ENCODE measurements at places on chromosomes 2 and 18. TPM values are rescaled to one million over a fixed set of nuclear protein-coding genes. Genes with fewer than 3 reads are reported as not detected.

GRCh38 chr2:148660999-148661398 lies 16.4 kb downstream of the EPC2 start:
- peak; percentile 10 for DNase-seq
- no peaks in the 10 kb centered on the region for H3K36me3 ChIP-seq
- no peak overlapping the region for H3K4me3 ChIP-seq
- no peaks in the 10 kb centered on the region for H3K27me3 ChIP-seq

- H3K27me3 ChIP-seq: peaks cover 6% of the 10 kb centered on the region
- H3K36me3 ChIP-seq: no peaks in the 10 kb centered on the region
- no peak overlapping the region for H3K4me3 ChIP-seq
- no peak overlapping the region for H3K27ac ChIP-seq
Observed at GRCh38 chr2:177712462-177712861, 319.9 kb downstream of the AGPS start.

DNA sequence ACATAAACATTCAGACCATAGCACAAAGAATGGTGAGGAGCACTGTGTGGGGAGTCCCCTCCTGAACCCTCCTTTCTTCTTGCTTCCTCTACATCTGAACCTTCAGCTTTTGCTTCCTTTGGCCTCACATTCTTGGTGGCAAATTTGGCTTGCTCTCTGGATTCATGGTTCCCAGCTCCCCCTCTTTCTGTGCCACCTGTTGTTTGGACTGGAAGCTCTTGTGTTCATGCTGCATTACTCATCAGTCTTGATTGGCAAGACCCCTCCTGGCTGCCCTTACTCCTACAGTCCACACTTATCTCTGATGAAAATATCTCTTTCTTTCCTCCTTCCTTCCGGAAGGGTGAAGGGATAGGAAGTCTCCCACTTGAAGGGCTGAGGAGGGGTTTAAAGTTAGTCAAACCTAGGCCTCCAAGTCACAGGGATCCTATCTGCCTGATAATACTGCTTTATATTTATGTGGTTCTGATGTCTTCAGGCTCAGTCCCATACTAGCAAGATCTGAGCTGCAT lies 70.0 kb downstream of the MYO3B start:
- H3K27me3 ChIP-seq: no peaks in the 10 kb centered on the region
- no peaks in the 10 kb centered on the region for H3K4me1 ChIP-seq
- no peak overlapping the region for H3K27ac ChIP-seq
- H3K4me3 ChIP-seq: no peak overlapping the region
- DNase-seq: no peak
- no peaks in the 10 kb centered on the region for H3K36me3 ChIP-seq

The CHST9 gene
- total RNA-seq: not detected

DNA sequence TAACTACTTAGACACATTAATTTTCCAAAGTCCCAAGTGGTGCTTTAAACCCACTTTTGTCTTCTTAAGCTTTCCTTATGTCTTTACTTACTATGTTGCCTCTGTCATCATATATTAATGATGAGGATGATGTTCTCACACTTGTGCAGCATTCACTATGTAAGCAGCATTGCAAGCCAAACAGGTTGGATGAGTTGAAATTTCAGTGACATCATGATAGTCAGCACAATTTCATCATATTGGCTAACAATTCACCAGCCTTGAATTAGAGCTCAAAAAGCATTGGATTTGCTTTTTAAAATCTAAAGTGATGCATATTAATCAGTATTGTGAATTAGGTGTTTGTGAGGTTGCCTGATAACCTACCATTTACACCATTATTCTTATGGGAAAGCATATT lies 7.7 kb downstream of the APLF start:
- H3K4me3 ChIP-seq: no peak overlapping the region
- H3K36me3 ChIP-seq: no peaks in the 10 kb centered on the region
- no peaks in the 10 kb centered on the region for H3K27me3 ChIP-seq
- H3K4me1 ChIP-seq: peaks cover 6% of the 10 kb centered on the region
- H3K27ac ChIP-seq: no peak overlapping the region
- no peak for DNase-seq

DNA sequence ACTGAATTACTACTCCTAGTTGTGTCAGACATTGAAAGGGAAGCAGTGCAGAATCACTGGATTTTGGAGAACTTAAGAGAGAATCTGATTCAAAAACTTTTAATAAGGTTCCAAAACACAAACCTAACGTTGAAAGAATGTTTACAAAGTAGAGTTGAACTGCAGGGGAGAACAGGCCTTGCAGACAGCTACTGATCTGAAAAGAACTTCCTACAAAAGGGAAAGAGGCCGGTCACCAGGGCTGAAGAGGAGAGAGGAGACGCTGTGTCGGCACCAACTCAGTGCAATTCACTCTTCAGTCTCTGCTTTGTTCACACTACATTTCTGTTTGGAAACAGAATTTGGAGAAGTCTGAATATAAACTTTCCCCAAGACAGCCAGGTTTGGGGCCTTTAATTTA lies 124.0 kb downstream of the GAREM1 start:
- H3K27ac ChIP-seq: peak overlapping the region; percentile 47
- peaks cover 33% of the 10 kb centered on the region for H3K4me1 ChIP-seq
- no peaks in the 10 kb centered on the region for H3K27me3 ChIP-seq

DNA sequence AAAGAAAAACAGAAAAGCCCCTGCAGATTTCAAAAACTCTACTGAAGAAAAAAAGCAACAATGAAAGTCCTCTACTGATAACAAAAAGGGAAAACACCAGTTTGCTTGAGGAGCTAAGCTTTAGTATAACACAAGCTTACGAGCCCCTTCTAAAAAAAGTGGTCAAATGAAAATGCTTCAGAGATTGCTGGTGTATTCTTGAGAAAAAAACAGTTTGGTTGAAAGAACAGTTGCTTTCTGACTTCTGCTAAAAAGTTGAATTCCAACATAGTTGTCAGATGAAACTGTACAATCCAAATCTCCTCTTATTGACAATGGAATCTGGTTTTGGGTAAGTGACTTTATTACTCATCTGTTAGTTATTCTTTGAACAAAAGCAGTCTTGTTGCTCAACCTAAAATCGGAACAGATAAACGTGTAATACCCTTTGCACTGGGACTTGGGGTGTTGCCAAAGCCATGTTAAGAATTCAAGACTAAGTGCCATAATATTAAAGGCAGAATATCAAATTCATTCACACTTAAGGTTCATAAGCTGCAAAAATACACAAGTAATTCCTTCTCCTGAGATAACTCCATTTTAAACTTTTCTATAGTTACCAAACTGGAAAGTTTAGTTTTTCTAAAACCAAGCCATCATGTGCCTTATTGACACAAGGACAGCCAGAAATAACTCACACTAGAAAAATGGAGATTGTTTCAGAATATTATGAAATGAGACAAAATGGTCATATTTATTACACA lies 45.3 kb upstream of the SPAG16 start:
- H3K36me3 ChIP-seq: no peaks in the 10 kb centered on the region
- H3K27me3 ChIP-seq: no peaks in the 10 kb centered on the region
- H3K27ac ChIP-seq: peak overlapping the region; percentile 77
- H3K4me3 ChIP-seq: peak overlapping the region; percentile 67
- peak; percentile 83 for DNase-seq
- peaks cover 41% of the 10 kb centered on the region for H3K4me1 ChIP-seq

DNA sequence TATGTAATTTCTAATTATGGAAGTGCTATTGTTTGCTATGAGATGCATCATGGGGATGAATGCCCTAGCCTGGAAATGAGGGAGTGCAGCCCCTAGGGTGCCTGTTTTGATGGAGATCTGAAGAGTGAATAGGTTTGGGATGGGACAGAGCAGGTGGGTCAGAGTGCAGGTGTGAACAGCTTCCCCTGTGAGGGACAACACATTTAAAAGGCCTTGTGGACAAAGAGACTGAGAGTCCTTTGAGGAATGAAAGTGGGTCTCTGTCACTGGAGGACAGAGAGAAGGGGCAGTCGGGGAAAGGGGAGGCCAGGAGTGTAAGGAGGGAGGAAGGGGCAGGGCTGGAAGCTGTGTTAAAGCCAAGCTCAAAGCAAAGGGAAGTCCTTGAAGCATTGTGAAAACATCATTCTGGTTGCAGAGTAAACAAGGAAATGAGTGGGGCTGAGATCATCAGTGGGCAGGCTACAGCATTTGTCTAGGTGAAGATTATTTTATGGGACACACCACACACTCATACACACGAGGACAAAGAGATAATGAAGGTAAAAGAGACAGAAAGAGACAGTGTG lies 877.6 kb downstream of the SLC4A3 start:
- peak overlapping the region; percentile 38 for H3K4me3 ChIP-seq
- peak; percentile 74 for DNase-seq
- H3K36me3 ChIP-seq: no peaks in the 10 kb centered on the region
- 0 out of 2 replicates have a peak overlapping the region, but pooled peaks have one; percentile 20 for H3K27ac ChIP-seq
- H3K27me3 ChIP-seq: no peaks in the 10 kb centered on the region

DNA sequence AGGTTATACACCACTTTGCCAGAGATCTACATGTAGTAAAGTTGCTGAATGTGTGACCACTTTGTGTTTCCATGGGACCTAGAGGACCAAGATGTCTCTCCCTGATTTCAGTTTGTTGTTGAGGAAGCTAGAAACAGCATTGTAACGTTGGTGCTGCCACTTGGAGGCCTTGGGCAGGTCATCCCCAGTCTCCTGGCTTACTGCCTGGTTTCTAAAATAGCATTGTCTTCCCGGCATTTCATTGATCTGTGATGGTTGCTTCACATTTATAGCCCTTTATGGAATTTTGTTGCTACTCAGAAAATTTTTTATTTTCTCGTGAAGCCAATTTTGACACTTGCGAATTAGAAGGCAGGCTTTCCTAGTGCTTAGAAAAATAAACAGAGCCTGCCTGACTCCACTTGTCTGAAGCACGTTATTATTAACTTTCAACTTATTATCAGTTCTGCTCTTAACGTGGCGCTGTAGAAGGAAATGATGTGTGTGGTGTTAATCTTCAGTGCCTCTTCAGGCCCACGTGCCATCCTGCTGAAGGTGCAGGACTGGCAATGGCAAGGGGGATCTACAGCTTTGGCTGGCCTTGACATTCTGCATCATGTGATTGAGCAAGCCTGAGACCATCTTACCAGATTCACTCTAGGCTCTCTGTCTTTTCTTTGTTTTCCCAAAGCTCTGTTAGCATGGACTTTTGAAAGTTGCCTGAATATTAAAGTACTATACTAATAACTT lies 59.9 kb downstream of the INPP4A start:
- H3K27ac ChIP-seq: no peak overlapping the region
- H3K27me3 ChIP-seq: no peaks in the 10 kb centered on the region
- no peaks in the 10 kb centered on the region for H3K36me3 ChIP-seq
